ENCODE measurements at places on chromosomes 4 and X. TPM values are rescaled to one million over a fixed set of nuclear protein-coding genes. Genes with fewer than 3 reads are reported as not detected.
A peak's percentile ranks its signal among the peaks of the same experiment; 100 is the strongest.

IGFBP7 gene
- 300 TPM for total RNA-seq

GCNA gene
- total RNA-seq: 1.8 TPM

IL9R gene
- 1.7 TPM for total RNA-seq

DNA sequence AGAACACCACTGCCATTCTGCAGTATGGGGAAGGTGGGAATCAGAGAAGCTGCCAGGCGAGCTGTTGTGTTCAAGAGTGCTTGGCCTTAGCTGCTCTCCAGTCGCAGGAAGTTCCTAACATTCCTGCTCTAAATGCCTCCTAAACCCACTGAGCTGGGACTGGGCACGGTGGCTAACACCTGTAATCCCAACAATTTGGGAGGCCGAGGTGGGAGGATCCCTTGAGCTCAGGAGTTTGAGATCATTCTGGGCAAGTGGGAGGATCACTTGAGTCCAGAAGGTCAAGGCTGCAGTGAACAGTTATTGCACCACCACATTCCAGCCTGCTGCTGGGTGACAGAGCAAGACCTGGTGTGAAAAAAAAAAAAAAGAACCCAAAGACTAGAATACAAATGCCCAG is 690.3 kb upstream of the FAM241A start:
- H3K4me1 ChIP-seq: no peaks in the 10 kb centered on the region
- no peak for DNase-seq
- no peak overlapping the region for H3K27ac ChIP-seq
- no peak overlapping the region for H3K4me3 ChIP-seq
- no peaks in the 10 kb centered on the region for H3K27me3 ChIP-seq

DNA sequence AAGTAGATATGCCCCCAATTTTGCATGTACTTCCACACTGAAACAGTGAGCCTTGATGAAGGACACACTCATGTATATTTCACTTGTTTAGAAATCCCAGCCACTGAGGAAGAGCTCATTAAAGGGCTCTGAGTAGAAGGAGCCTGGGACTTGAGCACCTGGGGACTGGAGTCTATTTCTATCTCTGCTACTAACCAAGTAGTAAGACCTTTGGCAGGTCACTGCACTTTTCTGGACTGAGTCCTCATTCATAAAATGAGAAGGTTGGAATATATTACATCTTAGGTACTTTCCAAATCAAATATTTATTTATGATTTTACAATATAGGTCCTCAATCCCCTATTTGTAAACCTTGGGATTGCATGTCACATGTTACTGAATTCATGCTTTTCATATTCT is 78.2 kb upstream of the C4orf54 start:
- DNase-seq: no peak
- H3K4me1 ChIP-seq: no peaks in the 10 kb centered on the region
- no peak overlapping the region for H3K4me3 ChIP-seq
- no peak overlapping the region for H3K27ac ChIP-seq

DNA sequence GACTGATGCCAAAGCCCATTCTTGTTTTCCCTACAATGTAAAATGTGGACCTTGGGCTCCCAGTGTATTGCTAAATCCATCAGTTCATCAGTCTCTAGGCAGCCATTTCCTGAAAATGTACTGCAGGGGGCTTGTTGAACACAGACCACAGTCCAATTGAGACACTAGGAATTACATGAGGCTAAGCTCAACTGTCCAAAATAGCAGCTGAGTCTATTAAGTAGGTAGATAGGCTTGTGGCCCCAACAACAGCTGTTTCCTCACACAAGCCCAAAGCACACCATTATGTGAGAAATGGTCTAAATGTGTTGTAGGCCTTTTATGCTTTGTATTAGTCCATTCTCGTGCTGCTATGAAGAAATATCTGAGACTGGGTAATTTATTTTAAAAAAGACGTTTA is 60.0 kb upstream of the PAK3 start:
- H3K27me3 ChIP-seq: no peaks in the 10 kb centered on the region
- H3K36me3 ChIP-seq: no peaks in the 10 kb centered on the region
- no peaks in the 10 kb centered on the region for H3K4me1 ChIP-seq
- no peak overlapping the region for H3K4me3 ChIP-seq

- peaks cover 24% of the 10 kb centered on the region for H3K4me1 ChIP-seq
- no peaks in the 10 kb centered on the region for H3K36me3 ChIP-seq
- H3K4me3 ChIP-seq: peak overlapping the region; percentile 55
- no peak for DNase-seq
- no peak overlapping the region for H3K27ac ChIP-seq
These were observed 2182.9 kb upstream of the TENM3 start for GRCh38 chr4:180060159-180060889.

- H3K36me3 ChIP-seq: no peaks in the 10 kb centered on the region
- H3K4me1 ChIP-seq: no peaks in the 10 kb centered on the region
- no peaks in the 10 kb centered on the region for H3K27me3 ChIP-seq
- H3K27ac ChIP-seq: no peak overlapping the region
- H3K4me3 ChIP-seq: no peak overlapping the region
These were observed 20.4 kb upstream of the AMELX start for GRCh38 chrX:11272863-11273262.

- H3K4me1 ChIP-seq: no peaks in the 10 kb centered on the region
- DNase-seq: no peak
- no peaks in the 10 kb centered on the region for H3K36me3 ChIP-seq
- no peak overlapping the region for H3K27ac ChIP-seq
- H3K4me3 ChIP-seq: no peak overlapping the region
These were observed 74.3 kb downstream of the TMEM156 start for GRCh38 chr4:38957893-38958292.

DNA sequence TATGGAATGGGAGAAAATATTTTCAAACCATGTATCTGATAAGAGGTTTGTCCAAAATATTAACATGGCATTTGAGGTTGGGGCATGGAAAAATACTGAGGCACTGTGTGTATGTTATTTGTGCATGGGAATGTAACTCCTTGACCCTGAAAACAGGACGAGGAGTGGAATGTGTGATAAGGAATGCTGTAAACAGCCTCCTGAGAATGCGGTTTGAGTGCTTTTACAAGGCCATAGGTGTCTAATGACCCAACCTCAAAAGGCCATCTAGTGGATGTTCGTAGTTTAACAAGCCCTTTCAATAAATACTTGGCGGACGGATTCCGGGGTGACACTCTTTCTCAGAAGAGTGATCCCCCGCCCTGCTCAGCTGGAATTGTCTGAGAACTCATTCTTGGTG is 162.9 kb upstream of the USP9X start:
- no peak overlapping the region for H3K27ac ChIP-seq
- no peaks in the 10 kb centered on the region for H3K36me3 ChIP-seq
- no peak overlapping the region for H3K4me3 ChIP-seq
- no peaks in the 10 kb centered on the region for H3K4me1 ChIP-seq
- DNase-seq: no peak

DNA sequence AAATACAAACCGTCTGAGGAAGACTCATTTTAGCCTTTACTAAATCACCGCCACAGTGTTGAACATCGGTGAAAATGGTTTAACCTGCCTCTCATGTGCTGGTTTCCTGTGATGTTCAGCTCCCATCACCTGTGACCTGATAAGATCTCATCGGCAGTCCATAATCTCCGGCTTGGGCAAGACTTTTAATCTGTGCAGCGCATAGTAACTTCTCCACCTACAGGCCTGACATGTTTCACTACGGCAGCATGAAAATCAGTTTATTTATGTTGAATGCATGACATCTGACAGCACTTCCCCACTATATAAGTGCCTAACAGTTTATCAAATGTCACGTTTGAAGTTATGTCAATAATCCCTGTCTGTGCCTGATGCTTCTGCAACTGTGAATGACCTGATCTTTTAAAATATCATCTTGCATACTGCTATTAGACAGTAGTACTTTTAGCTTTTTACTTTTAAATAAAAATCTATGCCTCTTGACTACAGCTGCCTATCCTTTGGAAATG is 1919.8 kb upstream of the AGA start:
- no peaks in the 10 kb centered on the region for H3K36me3 ChIP-seq
- H3K27me3 ChIP-seq: no peaks in the 10 kb centered on the region
- H3K27ac ChIP-seq: no peak overlapping the region
- no peak for DNase-seq

- no peaks in the 10 kb centered on the region for H3K4me1 ChIP-seq
- no peaks in the 10 kb centered on the region for H3K36me3 ChIP-seq
- H3K4me3 ChIP-seq: no peak overlapping the region
- H3K27ac ChIP-seq: no peak overlapping the region
- H3K27me3 ChIP-seq: no peaks in the 10 kb centered on the region
These were observed 7.4 kb downstream of the COL25A1 start for GRCh38 chr4:109295081-109295480.

- peak; percentile 34 for DNase-seq
- no peak overlapping the region for H3K27ac ChIP-seq
- H3K27me3 ChIP-seq: no peaks in the 10 kb centered on the region
- no peaks in the 10 kb centered on the region for H3K4me1 ChIP-seq
- H3K4me3 ChIP-seq: no peak overlapping the region
These were observed 24.5 kb downstream of the FLNA start for GRCh38 chrX:154349979-154350378.

GRCh38 chrX:150239946-150240642 is 123.0 kb upstream of the MAMLD1 start:
- no peaks in the 10 kb centered on the region for H3K4me1 ChIP-seq
- H3K4me3 ChIP-seq: no peak overlapping the region
- no peaks in the 10 kb centered on the region for H3K27me3 ChIP-seq
- no peak for DNase-seq
- H3K36me3 ChIP-seq: no peaks in the 10 kb centered on the region
- no peak overlapping the region for H3K27ac ChIP-seq

DNA sequence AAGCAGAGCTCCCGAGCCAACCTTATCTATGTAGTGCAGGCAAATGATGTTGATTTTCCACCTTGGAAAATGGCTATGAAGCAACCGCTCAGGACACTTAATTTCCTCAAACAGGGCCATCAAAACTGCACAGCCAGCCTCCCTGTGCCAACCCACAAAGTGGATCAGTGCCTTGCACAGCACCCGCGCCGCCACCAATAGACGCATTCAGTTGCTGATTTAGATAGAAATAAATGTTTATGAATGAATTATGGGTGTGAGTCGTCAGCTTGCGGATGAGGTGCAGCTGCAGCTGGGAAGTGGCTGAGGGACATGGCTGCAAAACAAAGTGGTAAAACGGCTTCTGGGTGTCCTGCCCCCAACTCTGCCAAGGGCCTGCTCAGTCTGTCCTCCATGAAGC is 47.0 kb downstream of the SOD3 start:
- peaks cover 7% of the 10 kb centered on the region for H3K4me1 ChIP-seq
- no peaks in the 10 kb centered on the region for H3K27me3 ChIP-seq
- H3K36me3 ChIP-seq: no peaks in the 10 kb centered on the region
- DNase-seq: no peak
- H3K27ac ChIP-seq: no peak overlapping the region

DNA sequence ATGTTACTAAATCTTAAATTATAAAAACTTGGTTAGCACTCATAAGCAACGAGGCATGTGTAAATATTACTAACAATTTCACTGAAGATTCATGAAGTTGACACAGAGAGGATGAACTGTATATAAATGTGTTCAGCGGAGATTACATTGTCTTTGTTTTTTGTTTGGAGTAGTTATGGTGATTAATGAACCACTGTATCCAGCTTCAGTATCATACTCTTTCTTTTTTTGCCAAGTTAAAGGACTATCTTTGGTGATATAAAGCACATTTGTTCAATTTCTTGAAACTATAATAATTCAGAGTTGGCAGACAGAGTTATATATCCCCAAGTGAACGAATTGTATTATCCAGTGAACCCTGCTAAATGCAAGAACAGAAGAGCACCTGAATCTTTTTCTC is 497.6 kb downstream of the CCSER1 start:
- H3K27ac ChIP-seq: no peak overlapping the region
- no peaks in the 10 kb centered on the region for H3K27me3 ChIP-seq
- no peaks in the 10 kb centered on the region for H3K36me3 ChIP-seq
- no peak for DNase-seq

GRCh38 chrX:15319075-15319474 is 3.6 kb upstream of the ASB11 start:
- H3K4me3 ChIP-seq: no peak overlapping the region
- peaks cover 3% of the 10 kb centered on the region for H3K4me1 ChIP-seq
- DNase-seq: no peak
- no peak overlapping the region for H3K27ac ChIP-seq

DNA sequence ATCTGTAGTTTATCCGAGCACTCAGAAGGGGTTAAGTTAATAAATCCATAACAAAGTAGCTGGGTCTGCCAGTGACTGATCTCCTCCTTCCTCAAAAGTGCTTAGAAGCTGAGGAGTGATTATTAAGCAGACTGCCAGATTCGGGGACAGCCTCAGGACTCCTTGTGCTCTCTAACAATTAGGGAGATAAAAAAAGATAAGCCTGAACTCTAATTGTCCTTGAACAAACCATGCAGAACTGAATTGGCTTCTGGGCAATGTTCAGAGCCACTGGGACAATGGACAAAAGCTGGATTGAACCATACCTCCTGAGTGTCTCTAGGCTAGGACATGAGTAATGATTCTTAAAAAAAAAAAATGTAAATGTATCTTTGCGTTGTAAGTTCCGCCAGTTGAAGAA is 22.7 kb upstream of the GRPR start:
- no peak overlapping the region for H3K4me3 ChIP-seq
- H3K27ac ChIP-seq: no peak overlapping the region
- H3K4me1 ChIP-seq: no peaks in the 10 kb centered on the region

Data from upper lobe of left lung (tissue), 6 donors.